ENCODE measurements at places on chromosomes 6 and 20.

DNA sequence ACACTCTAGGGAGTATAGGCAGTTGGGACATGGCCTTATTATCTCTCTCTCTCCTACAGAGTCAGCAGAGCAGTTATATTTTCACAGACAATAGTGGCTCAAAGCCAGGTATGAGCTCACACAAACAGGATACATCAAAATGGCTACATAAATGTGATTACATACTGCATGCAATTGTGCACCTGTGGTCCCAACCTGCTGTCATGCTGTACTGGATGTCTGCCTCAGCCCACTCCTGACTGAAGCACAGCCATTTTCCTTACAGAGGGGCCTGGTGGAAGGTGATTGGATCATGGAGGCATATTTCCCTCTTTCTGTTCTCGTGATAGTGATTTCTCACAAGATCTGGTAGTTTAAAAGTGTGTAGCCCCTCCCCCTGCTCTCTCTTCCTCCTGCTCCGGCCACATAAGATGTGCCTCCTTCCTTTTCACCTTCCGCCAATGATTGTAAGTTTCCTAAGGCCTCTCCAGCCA, 37.0 kb upstream of the SAMHD1 start:
- DNase-seq, result no peak

GRCh38 chr6:32603222-32603621, 13.6 kb upstream of the HLA-DRB1 start:
- no peak for DNase-seq

DNA sequence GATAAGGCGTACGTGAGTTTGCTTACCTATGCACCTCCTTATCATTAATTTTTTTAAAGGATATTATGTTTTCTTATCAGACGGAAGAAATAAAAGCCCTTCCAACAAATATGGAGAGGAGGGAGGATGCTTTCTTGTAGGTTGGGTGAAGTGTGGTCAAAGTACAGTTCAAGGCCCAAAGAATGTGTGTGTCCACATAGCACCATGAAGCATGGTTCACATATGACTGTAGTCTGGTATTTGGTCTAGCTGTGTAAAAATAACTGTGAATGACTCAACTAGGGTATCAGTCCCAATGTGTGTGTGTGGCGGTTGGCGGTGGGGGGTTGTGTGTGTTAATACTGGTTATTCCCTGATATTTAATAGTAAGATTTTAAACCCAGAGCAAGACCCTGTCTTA, 212.7 kb downstream of the TMEM242 start:
- peak; percentile 32 for DNase-seq

- DNase-seq, result no peak
These were observed 305.5 kb downstream of the QKI start for GRCh38 chr6:163720005-163720404.

- peak; percentile 60 for DNase-seq
These were observed 68.4 kb downstream of the RSPO3 start for GRCh38 chr6:127186889-127187288.

GRCh38 chr6:42010909-42011308, 39.4 kb upstream of the TAF8 start:
- no peak for DNase-seq

DNA sequence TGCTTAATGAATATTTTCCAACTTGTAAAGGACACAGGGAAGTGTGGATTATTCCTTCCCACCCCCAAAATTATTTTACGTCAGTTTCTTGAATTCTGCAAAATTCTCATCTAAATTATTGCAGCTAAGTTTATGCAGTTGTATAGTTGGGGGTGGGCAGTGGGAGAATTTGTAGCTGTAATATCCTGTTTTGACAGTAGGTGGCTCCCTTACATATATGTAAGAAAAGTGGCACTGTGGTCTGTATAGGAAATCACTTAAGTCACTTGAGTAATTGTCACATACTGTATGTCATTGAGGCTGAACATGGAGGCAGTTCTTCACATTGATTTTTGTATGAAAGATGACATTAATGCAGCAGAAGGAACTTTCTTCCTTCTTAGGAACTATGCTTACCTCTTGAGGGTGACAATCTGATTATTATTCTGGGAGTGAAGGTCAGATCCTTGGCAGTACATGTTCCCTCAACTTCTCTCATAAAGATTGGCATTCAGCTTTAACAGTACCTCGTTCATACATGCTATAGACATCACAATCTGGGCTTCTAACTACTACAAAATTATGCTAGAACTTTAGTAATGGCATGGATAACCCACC, 14.6 kb upstream of the CFAP206 start:
- DNase-seq, result peak; percentile 66

GRCh38 chr6:22146931-22147701, 149.7 kb downstream of the PRL start:
- DNase-seq, result no peak

GRCh38 chr6:144265061-144265357, 20.1 kb upstream of the UTRN start:
- DNase-seq, result no peak

DNA sequence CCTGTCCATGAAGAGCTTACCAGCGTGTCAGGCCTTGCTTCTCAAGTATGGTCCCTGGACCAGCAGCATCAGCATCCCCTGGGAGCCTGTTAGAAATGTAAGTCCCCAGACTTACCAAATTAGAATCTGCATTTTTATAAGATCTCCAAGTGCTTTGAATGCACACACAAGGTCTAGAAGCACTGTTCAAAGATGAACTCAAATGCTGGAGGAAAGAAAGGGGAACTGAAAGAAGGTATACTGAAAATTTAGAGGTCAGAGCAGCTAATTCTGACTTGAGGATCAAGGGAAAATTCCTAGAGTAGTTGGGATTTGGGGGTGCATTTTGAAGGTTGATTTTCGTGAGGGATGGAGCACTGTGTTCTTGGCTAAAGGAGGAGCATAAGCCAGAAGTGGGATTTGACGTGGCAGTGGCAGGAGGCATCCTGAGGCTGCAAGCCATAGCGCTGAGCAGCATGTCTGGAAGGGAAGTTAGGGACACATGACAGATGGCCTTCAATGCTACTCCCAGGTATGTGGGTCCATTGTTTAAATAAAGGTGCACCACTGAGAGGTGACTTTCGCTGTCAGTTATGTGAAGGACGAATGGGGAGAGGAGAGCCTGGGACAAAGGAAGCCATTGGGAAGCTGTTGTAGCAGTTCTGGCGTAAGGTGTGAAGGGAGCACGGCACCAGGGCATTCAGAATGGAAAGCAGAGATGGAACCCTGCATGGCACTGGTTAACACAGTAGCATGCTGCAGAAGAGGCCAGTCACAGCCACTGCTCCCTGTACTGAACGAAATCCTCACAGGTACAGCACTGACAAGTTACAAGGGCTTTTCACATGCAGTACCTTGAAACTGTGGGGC, 36.2 kb downstream of the ARMC2 start:
- no peak for DNase-seq

GRCh38 chr20:58976061-58976730, 4.9 kb upstream of the NELFCD start:
- DNase-seq, result no peak

- DNase-seq, result no peak
These were observed 61.5 kb downstream of the OGFRL1 start for GRCh38 chr6:71349976-71350615.

DNA sequence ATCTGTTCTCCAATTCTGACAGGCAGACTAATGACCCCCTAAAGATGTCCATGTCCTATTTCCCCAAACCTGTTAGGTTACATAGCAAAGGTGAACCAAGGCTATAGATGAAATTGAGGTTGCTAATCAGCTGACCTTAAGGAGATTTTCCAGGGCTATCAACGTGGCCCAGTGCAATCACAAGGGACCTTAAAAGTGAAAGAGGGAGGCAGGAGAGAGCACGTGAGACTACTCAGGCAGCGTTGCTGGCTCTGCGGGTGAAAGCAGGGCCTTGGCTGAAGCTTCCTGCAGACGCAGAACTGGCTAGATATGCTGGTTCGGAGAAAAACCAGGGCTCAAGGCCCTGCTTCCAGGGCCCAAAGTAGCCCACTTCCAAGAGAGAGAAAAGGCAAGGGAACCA, 78.7 kb downstream of the NCOA7 start:
- DNase-seq, result no peak

- no peak for DNase-seq
These were observed 197.4 kb downstream of the PTPRK start for GRCh38 chr6:128323011-128323410.

GRCh38 chr20:1491860-1492642, 831 bp upstream of the SIRPB2 start:
- no peak for DNase-seq

DNA sequence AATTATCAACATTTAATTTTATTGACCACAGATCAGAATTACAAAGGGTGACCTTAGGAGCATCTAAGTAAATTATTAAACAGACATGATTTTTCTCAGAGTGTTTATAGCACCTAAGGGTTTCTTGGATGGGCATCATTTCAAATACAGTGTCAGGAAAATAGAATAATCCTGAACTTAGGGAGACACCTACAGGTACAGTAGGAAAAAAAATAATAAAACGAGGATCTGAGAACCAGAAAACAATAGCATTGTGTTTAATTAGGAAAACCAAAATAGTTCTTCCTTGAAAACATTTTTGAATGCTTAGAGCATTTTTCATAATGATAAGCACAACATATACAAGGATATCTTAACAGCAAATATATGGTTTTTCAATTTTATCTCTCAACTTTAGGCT, 39.2 kb downstream of the MMUT start:
- no peak for DNase-seq

DNA sequence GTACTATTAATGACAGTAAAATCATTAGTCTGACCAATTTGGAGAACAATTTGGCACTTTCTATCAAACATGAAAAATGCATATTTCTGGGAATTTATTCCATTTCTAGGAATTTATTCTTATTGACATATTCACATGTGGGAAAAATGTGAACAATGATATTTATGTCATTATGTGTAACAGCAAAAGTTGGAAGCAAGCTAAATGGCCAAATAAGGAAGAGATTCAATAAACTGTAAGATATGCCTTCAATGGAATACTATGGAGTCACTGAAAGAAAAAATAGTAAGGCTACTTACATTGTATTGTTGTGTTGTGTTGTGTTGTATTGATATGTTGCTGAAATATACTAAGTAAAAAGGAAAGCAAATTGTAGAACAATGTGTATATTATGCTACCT, 100.5 kb upstream of the EDN1 start:
- DNase-seq, result no peak

DNA sequence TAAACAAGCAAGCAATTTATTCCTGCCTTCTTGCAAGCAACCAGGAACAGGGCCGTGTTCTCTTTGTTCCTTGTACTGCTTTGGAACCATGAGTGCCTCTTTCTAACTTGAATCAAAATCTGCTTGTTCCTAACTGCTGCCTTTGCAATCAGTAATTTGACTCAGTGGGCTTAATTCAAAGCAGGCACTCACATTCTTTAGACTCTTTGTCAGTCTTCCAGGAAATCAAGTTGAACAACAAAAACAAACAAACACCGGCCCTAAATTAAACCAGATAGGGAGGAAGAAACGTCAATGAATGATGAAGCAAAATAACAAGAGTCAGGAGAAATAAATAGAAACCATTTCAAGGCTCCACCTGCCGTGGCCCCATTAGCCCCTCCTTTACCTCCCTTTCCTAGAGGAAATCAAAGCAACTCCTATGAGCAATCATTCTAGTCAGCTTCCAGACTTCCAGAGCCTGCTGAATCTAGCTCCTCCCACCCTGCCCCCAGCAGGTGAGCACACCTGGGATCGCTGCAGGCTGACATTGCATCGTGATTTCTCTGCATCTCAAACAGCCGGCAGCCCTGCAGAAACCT, 582.2 kb upstream of the FLRT3 start:
- DNase-seq, result no peak

- no peak for DNase-seq
These were observed 380.6 kb downstream of the HDGFL1 start for GRCh38 chr6:22949967-22950366.

GRCh38 chr20:15220009-15220656, 882.7 kb upstream of the FLRT3 start:
- DNase-seq, result no peak

GRCh38 chr20:9491324-9491723, 23.1 kb upstream of the LAMP5 start:
- no peak for DNase-seq
